ENCODE measurements at places on chromosomes 1 and 21. TPM values are rescaled to one million over a fixed set of nuclear protein-coding genes. Genes with fewer than 3 reads are reported as not detected.

- H3K36me3 ChIP-seq = no peaks in the 10 kb centered on the region
- no peak overlapping the region for H3K4me3 ChIP-seq
- H3K27me3 ChIP-seq = peaks cover 24% of the 10 kb centered on the region
- no peak overlapping the region for H3K27ac ChIP-seq
- DNase-seq = peak; percentile 69
Observed at GRCh38 chr1:206658264-206658980, 23.1 kb downstream of the DYRK3 start.

GRCh38 chr1:30360753-30361152 is 362.6 kb downstream of the MATN1 start:
- DNase-seq = no peak
- no peak overlapping the region for H3K4me3 ChIP-seq
- no peaks in the 10 kb centered on the region for H3K4me1 ChIP-seq
- no peaks in the 10 kb centered on the region for H3K36me3 ChIP-seq
- no peak overlapping the region for H3K27ac ChIP-seq

GRCh38 chr1:189036628-189037027 is 1441.0 kb downstream of the BRINP3 start:
- no peak overlapping the region for H3K27ac ChIP-seq
- no peak overlapping the region for H3K4me3 ChIP-seq
- H3K27me3 ChIP-seq = no peaks in the 10 kb centered on the region
- no peaks in the 10 kb centered on the region for H3K36me3 ChIP-seq

DNA sequence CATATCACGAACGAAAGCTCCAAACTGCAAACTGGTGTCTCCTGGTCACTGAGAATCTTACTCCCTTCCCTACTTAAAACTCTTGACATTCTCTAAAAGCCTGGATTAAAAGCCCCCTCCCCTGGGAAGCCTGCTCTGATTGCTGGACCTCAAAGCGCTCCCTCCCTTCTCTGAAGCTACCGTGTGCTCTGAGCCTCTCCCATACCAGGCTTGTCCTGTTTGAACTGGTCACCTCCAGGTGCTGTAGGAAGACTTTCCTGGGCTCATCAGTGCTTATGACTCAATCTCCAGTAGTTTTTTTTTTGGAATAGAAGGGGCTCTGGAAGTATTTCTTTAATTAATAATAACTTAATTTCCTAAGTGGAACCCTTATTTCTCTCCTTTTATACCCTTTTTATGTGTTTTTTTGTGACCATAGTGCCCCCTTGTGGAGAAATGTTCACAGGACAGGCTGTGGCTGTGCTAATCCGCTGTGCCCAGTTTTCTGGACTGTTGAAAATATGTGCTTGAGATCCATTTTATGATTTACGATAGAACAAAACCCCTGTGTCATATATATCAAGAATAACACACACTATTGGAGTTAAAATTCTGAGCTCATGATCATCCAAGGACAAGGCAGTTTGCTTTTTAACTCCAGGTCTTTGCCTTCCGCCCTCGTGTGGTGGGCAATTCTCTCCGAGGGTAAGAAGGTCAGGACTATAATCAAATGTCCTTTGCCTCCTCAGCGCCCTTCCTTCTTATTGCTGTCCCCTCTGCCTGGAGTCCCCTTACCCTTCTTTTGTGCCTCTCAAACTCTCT is 16.9 kb downstream of the MTARC1 start:
- no peak overlapping the region for H3K27ac ChIP-seq
- no peaks in the 10 kb centered on the region for H3K4me1 ChIP-seq
- H3K4me3 ChIP-seq = no peak overlapping the region
- peak; percentile 33 for DNase-seq
- H3K27me3 ChIP-seq = peaks cover 3% of the 10 kb centered on the region

DNA sequence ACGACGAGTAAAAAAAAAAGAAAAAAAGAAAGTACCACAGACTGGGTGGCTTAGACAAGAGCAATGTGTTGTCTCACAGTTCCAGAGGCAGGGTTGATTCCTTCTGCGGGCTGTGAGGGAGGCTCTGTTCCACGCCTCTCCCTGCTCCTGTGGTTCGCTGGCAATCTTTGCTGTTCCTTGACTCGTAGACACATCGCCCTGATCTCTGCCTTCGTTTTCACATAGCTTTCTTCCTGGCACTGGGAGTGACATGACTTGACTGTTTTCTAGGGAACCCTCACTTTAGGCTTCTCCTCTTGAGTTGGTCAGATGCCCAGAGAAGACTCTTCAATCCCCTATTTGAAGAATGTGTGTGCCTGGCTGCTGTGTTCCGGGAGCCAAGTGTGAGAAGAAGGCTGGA is 133.6 kb downstream of the TM2D1 start:
- H3K36me3 ChIP-seq = no peaks in the 10 kb centered on the region
- no peak overlapping the region for H3K4me3 ChIP-seq
- H3K4me1 ChIP-seq = no peaks in the 10 kb centered on the region
- no peak overlapping the region for H3K27ac ChIP-seq
- DNase-seq = no peak

DNA sequence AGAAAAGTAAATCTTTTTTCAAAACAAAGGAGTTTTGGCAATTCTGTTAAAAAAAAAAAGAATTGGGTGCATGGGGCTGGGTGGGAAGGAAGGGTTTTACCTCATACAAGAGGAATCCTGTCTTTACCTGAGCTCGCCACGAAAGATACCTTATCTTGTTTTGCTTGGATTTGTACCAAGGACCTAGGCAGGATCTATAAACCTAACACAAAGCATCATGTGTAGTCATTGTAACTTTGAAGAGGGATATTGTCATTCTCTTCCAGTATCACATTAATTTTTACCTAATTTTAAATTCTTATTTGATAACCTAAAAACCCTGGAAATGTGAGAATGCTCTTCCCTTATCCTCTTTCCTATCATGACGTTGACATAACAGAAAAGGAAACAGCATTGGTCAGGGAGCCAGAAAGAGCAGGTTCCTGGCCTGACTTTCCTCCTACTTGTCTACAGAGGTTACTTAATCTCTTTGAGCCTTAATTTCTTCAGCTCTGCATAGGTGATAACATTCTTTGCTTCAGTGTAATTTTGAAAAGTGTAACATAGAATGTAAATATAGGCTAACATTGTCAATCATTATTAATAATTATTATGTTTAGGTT is 4.0 kb upstream of the LAMC1 start:
- DNase-seq = no peak
- no peak overlapping the region for H3K27ac ChIP-seq
- peaks cover 10% of the 10 kb centered on the region for H3K4me1 ChIP-seq
- no peaks in the 10 kb centered on the region for H3K36me3 ChIP-seq
- no peak overlapping the region for H3K4me3 ChIP-seq

GRCh38 chr1:112011202-112011601 is 21.7 kb upstream of the KCND3 start:
- no peaks in the 10 kb centered on the region for H3K4me1 ChIP-seq
- H3K27me3 ChIP-seq = peaks cover under 1% of the 10 kb centered on the region
- no peak for DNase-seq
- H3K4me3 ChIP-seq = no peak overlapping the region
- no peaks in the 10 kb centered on the region for H3K36me3 ChIP-seq
- H3K27ac ChIP-seq = no peak overlapping the region

DNA sequence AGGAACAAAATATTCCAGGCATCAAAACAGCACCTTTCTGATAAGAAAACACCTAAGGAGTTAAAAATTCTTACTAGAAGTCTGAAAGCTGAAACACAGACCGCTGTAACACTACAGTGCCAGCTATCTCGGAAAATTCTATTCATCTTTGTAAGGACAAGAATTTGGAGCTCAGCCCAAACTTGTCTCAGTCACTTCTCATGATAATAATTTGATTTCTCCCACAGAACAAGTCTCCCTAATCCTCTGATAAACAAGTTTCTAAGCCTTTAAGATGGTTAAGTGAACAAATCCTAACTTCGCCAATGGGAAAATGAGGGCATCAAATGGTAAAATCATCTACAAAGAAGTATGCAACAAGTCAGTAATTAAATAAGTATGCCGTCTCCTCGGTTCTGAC is 59.9 kb downstream of the SIPA1L2 start:
- no peak overlapping the region for H3K27ac ChIP-seq
- no peaks in the 10 kb centered on the region for H3K4me1 ChIP-seq
- H3K4me3 ChIP-seq = no peak overlapping the region
- H3K27me3 ChIP-seq = no peaks in the 10 kb centered on the region

IFNLR1 gene
- 4.6 TPM for total RNA-seq

GRCh38 chr1:6507037-6507428 is 15.6 kb upstream of the PLEKHG5 start:
- no peak for DNase-seq
- H3K27me3 ChIP-seq = no peaks in the 10 kb centered on the region
- no peak overlapping the region for H3K4me3 ChIP-seq
- no peaks in the 10 kb centered on the region for H3K4me1 ChIP-seq
- H3K27ac ChIP-seq = no peak overlapping the region
- no peaks in the 10 kb centered on the region for H3K36me3 ChIP-seq

- peak overlapping the region; percentile 56 for H3K27ac ChIP-seq
- H3K4me1 ChIP-seq = peaks cover 45% of the 10 kb centered on the region
- H3K27me3 ChIP-seq = no peaks in the 10 kb centered on the region
- peak; percentile 69 for DNase-seq
- H3K4me3 ChIP-seq = no peak overlapping the region
Observed at GRCh38 chr1:247409869-247410544, 6.0 kb upstream of the NLRP3 start.

DNA sequence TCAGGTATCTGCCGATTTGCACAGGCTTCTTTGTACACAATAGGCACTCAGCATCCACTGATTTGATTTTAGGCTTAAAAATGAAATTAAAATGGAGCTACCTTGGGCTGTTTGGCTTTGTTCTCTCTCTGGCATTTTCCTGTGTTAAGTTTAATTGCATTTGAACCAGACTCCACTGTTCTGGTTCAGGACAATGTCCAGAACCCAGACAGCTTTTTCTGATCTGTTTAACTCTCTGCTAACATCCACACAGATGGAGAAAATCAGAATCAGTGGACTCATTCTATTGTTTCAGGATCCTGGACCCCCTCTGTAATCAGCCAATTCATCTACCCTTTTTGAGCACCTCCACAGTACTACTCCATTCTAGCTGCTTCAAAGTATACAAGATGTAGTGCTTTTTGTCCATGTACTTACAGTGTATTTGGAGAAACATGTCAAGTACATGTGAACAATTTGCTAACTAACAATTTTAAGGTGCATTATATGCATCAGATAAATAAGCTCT is 248.1 kb downstream of the PTBP2 start:
- no peak for DNase-seq
- no peaks in the 10 kb centered on the region for H3K4me1 ChIP-seq
- H3K27me3 ChIP-seq = peaks cover 34% of the 10 kb centered on the region
- H3K27ac ChIP-seq = no peak overlapping the region

SYTL1 gene
- 28.5 TPM for total RNA-seq

- H3K36me3 ChIP-seq = no peaks in the 10 kb centered on the region
- H3K4me3 ChIP-seq = no peak overlapping the region
- H3K27ac ChIP-seq = no peak overlapping the region
- H3K27me3 ChIP-seq = no peaks in the 10 kb centered on the region
Observed at GRCh38 chr1:195604287-195604686, 1004.0 kb downstream of the KCNT2 start.

DNA sequence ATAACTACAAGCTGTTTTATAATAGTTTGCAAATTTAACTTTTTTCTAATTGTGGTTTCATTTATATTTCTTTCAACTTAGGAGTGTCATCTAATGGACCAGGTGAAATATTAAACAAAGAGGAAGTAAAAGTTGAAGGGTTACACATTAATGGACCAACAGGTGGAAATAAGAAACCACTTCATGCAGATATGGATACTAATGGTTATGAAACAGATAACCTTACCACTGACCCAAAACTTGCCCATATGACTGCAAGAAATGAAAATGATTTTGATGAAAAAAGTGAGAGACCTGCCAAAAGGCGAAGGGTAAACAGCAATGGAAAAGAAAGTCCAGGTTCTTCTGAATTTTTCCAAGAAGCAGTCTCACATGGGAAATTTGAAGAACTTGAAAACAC is 59.7 kb downstream of the MIER1 start:
- H3K4me1 ChIP-seq = peaks cover 54% of the 10 kb centered on the region
- H3K36me3 ChIP-seq = peaks cover 43% of the 10 kb centered on the region
- DNase-seq = no peak
- no peak overlapping the region for H3K4me3 ChIP-seq
- H3K27me3 ChIP-seq = no peaks in the 10 kb centered on the region

- peaks cover 56% of the 10 kb centered on the region for H3K4me1 ChIP-seq
- no peak for DNase-seq
- H3K27me3 ChIP-seq = peaks cover 86% of the 10 kb centered on the region
- no peak within 1 kb of the TSS for H3K27ac ChIP-seq
- peak within 1 kb of the TSS; percentile 33 for H3K4me3 ChIP-seq
- no peaks in the 10 kb centered on the region for H3K36me3 ChIP-seq
Observed at GRCh38 chr21:33025489-33026442, at the start of gene OLIG2. OLIG2 (plus strand) TSS chr21:33025935; CDS start chr21:33026863, 928 bp downstream.

- H3K4me3 ChIP-seq = no peak overlapping the region
- H3K4me1 ChIP-seq = no peaks in the 10 kb centered on the region
- no peak overlapping the region for H3K27ac ChIP-seq
- no peaks in the 10 kb centered on the region for H3K36me3 ChIP-seq
Observed at GRCh38 chr1:81594206-81594605, 206.5 kb upstream of the ADGRL2 start.

DNA sequence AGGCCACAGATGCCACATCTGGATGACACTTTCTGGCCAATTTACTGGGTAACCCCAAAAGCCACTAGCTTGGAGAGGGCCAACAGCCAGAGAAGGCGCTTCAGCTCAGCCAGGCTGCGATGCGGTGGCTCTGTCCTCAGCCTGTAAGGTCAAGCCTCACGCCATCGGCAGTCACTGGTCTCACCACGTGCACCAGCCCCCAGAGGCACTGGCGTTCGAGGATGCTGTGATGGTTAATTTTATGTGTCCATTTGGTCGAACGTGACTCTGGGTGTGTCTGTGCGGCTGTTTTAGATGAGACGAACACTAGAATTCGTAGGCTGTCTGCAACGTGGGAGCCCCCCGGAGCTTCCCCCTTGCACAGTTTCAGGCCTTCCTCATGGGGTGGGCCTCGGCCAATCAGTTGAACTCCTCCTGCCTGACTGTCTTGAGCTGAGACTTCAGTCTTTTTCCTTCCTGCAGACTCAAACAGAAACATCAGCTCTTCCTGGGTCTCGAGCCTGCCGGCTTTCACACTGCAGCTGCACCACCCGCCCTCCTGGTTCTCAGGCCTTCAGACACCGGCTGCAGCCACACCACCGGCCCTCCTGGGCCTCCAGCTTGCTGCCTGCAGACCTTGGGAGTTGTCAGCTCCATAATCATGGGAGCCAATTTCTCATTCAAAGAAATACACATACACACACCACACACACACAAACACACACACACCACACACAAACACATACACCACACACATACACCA is 41.6 kb upstream of the SLC45A1 start:
- H3K27me3 ChIP-seq = peaks cover 6% of the 10 kb centered on the region
- H3K4me3 ChIP-seq = no peak overlapping the region
- H3K4me1 ChIP-seq = no peaks in the 10 kb centered on the region
- H3K27ac ChIP-seq = no peak overlapping the region

OR2L3 gene
- not detected for total RNA-seq

DNA sequence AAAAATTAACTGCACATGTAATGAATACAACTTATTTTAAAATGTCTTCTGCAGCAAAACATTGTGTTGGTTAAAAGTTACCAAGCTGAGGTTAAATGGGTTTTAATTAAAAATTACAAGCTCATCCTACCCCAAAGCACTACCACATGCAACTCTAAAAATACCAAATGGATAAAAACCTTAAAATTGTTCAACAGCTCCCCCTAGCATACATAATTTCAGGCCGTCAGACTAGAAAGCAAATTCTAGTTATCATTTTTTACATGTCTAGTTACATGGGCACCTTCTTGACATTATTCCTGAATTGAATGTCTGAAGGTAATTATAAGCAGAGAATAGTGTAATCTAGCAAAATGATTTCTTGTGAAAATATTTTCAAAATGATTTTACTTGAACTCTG is 176.5 kb downstream of the C1orf21 start:
- no peaks in the 10 kb centered on the region for H3K4me1 ChIP-seq
- peaks cover 6% of the 10 kb centered on the region for H3K27me3 ChIP-seq
- DNase-seq = no peak
- no peak overlapping the region for H3K27ac ChIP-seq
- no peaks in the 10 kb centered on the region for H3K36me3 ChIP-seq
